GM12891 (cell line): ENCODE measurements at places on chromosomes 12 and 14.

- DNase-seq, result no peak
Measured at GRCh38 chr12:30908722-30909348, 17.7 kb upstream of the TSPAN11 start.

DNA sequence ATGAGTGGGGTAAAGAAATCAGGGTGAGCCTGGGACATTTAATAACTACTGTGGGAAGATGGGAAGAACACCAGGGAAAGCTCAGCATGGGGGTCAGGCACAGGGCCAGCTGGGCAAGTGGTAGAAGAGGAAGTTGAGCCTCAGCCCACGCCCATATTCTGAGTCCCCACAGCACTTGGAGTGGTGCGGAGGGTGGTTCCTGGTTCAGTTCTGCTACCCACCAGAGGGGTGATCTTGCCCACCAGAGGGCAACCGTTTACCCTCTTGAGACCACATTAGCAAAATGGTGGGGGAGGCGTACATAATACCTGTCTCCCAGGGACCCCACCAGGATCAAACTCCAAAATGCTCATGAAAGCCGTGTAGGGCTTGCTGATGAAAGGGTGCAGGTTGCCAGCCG is 16.8 kb upstream of the ANKRD33 start:
- no peak for DNase-seq

DNA sequence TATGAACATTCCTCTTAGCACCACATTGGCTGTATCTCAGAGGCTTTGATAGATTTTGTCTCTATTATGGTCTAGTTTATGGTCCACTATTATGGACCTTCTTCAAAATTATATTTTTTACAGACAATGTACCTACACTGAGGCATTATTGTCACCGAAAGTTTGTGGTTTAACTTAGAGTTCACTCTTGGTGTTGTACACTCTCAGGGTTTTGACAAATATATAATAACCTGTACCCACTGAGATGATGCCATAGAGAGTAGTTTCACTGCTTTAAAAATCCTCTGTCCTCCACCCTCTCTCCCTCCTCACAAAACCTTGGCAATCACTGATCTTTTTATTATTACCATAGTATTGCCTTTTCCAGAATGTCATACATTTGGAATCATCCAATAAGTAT is 528.2 kb downstream of the SLC6A15 start:
- DNase-seq, result no peak

DNA sequence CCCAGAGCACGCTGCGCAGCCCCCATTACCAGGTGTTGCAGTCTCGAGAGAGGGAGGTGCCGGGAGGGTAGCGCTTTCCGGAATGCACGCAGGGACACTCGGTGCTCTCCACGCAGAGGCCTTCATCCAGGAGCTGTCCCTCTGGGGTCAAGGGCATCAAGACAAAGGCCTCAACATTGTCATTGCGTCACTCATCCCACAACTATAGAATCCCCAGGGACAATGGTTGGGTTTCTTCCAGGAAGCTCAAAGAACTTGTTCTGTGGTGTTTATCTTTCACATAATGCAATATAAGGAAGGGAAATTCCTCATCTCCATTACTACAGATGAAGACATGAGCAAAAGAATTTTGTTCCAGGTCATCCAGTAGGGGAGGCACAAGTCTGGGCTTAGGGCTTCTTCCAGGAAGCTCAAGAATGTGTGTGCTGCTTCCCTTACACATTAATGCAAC is 52.1 kb downstream of the VWF start:
- DNase-seq, result no peak

GRCh38 chr14:104569435-104569834 is 10.1 kb upstream of the C14orf180 start:
- DNase-seq, result no peak

- DNase-seq, result no peak
Measured at GRCh38 chr12:100555722-100556121, 17.8 kb upstream of the GAS2L3 start.

DNA sequence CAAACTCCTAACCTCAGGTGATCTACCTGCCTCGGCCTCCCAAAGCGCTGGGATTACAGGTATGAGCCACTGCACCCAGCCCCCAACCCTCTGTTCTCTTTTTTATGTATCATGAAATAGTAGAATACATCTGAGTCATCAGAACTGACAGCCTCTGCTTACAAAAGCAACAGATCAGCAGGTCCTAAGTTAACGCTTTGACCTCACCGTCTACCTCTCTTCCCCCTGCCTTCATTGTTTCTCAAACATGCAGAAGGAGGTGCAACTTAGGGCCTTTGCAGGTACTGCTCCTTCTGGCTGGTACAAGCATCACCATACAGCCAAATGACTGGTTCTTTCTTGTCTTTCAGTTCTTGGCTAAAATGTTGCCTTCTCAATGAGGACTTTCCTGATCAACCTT is 249.2 kb downstream of the PAWR start:
- no peak for DNase-seq
